ENCODE measurements at places on chromosomes 4 and X. TPM values are rescaled to one million over a fixed set of nuclear protein-coding genes. Genes with fewer than 3 reads are reported as not detected.

ARHGEF38 gene
- total RNA-seq = not detected

FAM149A gene
- 0.77 TPM for total RNA-seq

DAPP1 gene
- total RNA-seq = 1.8 TPM

NDNF gene
- total RNA-seq = 1.5 TPM

GRCh38 chrX:40263014-40263560 lies 165.3 kb upstream of the BCOR start:
- DNase-seq = no peak

DNA sequence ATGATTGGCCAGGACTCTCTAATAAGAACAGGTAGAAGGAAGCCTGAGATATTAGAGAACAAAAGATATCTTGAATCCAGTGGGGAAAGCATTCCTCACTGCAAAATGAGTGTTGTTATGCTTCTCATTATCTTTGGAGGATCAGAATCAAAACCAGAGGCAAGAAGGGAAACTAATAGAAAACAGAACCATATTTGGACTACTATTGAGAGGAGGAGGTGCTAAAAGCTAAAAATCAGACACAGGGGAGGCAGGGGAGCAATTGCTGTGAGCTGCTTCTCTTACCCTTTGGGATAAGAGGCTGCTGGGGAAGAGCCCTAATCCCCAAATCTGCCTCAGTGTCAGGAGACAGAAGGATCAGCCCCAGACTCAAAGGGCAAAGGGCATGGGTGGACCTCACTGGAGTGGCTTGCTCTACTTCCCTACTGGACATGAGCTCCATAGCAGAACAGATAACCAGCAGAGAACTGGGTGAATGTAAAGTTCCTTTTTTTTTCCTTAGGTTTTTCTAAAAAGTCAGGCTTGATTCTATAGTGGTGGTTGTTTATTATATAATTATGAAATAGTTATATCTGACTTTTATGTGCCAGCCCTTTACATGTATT lies 60.1 kb downstream of the SEPTIN11 start:
- no peak for DNase-seq

DNA sequence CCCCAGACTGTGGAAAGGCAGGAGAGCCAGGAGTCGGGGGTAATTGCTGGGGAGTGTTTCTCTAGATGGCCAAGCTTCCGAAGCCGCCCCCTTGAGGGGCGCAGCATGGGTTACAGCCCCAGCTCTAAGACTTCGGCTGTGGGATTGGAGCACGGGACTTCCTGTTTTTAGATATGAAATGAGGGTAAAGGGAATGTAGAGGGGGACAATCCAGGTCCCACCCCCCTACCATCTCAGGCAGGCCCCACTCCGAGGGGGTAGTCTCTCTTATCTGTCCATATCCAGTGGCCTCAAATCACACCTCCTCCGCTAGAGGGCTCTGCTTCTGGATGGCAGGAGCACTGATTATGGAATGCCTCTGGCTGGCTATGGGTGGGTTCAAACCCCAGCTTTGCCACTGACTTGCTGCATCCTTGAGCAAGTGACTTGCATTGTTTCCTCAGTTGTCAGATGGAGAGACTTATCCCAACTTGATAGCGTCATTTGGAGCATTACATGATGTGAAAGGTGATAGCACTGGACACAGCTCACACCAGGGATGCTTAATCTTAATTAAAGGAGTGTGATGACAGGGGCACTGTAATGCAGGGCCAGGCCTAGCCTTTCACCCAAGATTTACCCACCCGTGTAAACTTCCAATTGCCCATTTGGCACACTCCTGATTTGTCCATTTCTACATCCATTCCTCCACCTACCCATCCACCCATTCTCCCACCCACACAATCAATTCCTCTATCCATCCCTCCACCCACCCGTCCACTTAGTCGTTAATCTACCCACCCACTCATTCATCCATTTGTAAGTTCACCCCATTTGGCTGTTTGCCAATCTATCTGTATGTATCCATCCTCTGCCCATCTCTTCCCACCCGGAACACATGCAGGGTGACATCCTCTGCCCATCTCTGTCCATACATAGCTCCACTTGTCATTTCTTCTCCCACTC lies 848 bp upstream of the KCND1 start:
- peak; percentile 30 for DNase-seq

DNA sequence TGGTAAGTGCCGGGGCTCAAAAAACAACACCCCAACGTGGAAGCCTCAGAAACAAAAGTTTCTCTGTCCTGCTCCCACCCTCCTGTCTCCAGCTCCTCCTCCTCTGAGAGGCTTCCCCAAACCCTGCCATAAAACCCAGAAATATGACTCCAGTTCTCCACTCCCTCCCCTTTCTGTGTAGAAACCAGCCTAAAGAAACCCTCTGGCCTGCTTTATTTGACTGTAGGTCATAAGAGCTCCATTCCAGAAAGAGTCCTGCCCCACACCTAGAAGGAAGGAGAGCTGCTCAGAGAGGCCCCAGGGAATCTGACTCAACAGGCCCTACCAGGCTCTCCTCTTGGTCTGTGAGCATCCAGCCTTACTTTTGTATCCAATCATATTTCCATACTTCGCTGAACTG lies 872 bp upstream of the S100P start:
- no peak for DNase-seq

Data from uterus (tissue), 4 donors.